ENCODE measurements at places on chromosomes 5 and 9. TPM values are rescaled to one million over a fixed set of nuclear protein-coding genes. Genes with fewer than 3 reads are reported as not detected.

DNA sequence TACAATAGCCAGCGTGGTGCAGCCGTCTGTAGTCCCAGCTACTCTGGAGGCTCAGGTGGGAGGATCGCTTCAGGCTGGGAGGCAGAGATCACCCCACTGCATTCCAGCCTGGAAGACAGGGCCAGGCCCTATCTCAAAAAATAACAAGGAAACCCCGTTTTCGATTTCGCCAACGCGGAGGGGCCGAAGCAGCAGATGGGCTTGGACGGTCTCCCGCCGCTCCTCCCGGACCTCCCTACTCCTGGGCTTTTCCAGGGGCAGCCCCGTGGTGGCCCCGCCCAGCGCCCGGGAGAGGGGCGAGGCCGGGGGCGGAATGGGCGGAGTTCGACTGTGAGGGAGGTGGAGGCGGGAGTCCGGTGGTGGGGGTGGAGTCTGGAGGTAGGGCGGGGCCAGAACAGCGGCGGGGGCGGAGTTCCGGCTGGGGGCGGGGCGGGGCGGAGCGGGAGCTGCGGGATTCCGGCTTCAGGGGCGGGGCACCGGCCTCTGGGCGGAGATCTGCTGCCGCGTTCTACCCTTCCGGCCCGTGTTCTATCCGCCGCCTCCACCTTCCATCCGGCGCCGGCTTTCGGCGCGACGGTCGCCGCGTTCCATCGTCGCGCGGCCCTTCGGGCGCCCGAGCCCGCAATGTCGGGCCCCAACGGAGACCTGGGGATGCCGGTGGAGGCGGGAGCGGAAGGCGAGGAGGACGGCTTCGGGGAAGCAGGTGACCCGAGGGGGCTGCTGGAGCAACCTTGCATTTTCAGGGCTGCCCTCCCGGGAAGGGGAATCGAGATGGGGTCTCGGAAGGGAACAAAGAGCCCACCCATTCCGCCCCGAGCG lies at the start of gene BBLN:
Gene BBLN, plus strand, starts transcription at position 482 of the 819 bp plus-strand sequence. Its CDS starts 143 bp downstream, at position 625.
- H3K4me3 ChIP-seq = peak within 1 kb of the TSS; percentile 63
- no peaks in the 10 kb centered on the region for H3K27me3 ChIP-seq
- peak within 1 kb of the TSS; percentile 59 for H3K27ac ChIP-seq
- H3K4me1 ChIP-seq = peaks cover 13% of the 10 kb centered on the region
- DNase-seq = peak; percentile 97

DNA sequence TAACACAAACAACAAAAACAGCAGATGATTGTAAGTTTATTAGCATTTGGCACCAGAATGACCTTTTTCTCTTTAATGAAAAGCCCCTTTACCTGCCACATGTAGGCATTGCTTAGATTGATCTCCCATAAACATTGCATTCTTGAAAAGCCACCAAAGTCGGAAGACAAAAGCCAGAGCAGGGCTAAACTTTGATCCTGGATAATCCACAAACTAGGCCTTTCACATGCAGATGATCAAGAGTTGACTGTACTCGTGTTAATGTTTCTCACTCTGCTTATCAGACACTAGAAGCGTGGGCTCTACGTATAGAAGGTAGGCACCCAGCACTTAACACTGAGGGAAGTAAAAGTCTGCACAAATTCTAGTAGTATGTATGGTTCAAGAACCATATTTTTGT lies 21.0 kb upstream of the PHF2 start:
- no peaks in the 10 kb centered on the region for H3K4me1 ChIP-seq
- no peak overlapping the region for H3K27ac ChIP-seq
- H3K36me3 ChIP-seq = peaks cover 26% of the 10 kb centered on the region
- H3K27me3 ChIP-seq = no peaks in the 10 kb centered on the region
- no peak overlapping the region for H3K4me3 ChIP-seq
- DNase-seq = no peak

- no peak overlapping the region for H3K27ac ChIP-seq
- no peak overlapping the region for H3K4me3 ChIP-seq
- no peak for DNase-seq
- H3K4me1 ChIP-seq = no peaks in the 10 kb centered on the region
- H3K36me3 ChIP-seq = no peaks in the 10 kb centered on the region
Observed at GRCh38 chr9:21904371-21904770, 89.8 kb downstream of the CDKN2A start.

DNA sequence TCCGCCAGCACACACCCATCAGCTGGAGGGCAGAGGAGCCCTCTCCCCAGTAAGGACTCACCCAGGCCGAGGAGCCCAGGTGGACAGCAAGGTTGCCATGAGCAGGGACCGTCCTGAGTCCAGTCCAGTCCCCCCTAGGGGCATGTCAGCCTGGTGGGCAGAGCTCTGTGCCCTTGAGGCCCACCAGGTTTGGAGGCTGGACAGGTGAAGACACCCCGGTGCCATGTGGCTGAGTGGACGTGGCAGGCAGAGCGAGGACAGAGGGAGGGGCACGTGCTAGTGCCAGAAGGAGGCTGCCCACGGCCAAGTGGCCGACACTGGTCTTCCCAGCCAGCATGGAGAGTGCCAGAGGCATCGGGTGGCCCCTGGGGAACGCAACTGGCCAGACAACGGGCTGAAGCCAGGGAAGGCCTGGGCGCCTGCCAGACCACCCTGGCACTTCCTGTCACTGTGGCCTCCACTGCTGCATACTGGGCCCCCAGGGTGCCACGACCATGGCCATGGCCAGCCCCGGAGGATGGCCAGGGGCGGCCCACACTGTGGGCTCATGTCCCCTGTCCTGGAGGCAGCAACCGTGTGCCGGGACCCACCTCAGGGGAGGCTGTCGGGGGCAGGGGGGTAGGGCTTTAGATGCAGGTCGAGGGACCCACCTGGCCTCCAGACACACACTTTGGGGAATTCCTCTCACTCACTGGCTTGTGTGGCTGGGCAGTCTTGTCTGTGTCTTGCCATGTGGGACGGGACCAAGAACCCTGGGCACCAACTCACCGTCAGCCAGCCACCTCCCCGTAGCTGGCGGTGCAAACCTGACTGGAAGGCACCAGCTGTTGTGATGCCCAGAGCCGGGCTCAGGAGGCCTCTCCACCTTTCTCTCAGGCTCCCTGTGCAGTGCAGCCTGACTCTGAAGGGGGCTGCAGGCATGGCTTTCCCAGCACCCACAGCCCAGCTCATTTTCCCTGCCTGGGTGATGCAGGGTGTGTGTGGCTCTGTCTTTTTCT lies 42.3 kb upstream of the LPCAT1 start:
- H3K27ac ChIP-seq = no peak overlapping the region
- H3K4me3 ChIP-seq = no peak overlapping the region
- DNase-seq = no peak
- H3K4me1 ChIP-seq = no peaks in the 10 kb centered on the region

The SLC4A9 gene
- total RNA-seq = not detected

DNA sequence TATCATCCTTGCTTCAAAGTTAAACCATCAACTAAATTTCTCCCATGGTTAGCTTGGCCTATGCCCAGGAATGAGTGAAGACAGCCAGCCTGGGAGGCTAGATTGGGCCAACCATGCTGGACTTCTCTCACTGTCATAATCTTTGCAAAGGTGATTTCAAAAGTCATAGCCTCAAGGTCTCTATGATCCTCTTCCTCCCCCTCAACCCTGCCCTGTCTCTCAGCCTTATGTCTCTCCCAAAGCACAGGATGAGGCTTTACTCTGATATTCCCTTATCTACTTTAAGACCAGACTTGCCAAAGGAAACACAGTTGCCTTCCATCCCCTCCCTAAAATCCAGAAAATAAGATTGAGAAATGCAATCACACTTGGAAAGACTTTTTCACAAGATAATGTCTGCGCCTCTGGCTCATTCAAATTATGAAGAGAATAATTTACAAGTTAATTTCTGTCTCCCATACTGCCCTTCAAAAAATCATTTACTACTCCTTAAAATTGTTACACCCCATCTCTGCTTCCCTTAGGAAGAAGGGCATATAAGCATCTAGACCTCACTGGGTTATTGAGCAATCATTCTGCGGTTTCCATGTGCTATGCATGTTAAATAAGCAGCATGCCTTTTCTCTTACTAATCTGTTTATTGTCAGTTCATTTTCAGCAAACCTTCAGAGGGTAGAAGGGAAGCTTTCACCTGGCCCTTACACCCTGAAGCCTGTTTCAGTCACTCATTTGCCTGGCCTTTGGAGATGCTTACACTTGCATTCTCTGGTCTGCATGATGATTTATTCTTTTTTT lies 113.8 kb upstream of the ANKRD55 start:
- H3K36me3 ChIP-seq = no peaks in the 10 kb centered on the region
- no peak overlapping the region for H3K27ac ChIP-seq
- no peaks in the 10 kb centered on the region for H3K27me3 ChIP-seq
- H3K4me1 ChIP-seq = no peaks in the 10 kb centered on the region
- H3K4me3 ChIP-seq = no peak overlapping the region

DNA sequence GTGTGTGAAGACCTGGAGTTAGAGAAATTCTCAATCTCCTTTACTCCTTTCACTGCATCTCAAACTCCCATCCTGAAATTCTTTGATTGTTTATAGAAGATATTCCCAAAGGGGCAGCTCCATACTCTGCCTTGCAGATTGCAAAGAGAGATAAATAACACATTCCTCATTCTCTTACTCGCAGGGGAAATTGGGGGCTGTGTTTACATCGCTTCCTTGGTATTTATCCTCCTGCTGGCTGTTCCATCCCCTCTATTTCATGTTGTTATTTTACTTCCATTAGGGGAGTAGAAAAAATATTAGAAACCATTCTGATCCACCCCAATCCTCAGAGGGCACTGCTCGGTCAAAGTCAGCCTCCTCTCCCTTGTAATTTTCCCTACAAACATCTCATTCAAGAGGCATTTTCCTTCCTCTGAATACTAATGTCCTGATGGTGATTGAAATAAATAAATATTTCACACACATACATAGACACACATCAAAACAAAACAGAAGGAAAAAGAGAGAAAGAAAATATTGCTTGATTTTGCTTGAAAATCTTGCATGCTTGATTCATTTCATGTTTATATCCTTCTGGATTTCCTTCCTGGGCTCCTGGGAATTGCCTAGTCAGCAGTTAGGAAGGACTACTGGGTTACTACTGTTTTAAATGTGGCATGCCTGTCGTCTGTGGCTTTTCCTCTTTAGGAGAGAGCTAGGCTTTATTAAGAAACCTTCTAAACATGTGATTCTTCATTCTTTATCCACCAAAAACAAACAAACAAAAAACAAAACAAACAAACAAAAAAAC lies 420.1 kb upstream of the PAPPA start:
- H3K4me3 ChIP-seq = no peak overlapping the region
- no peak overlapping the region for H3K27ac ChIP-seq
- DNase-seq = no peak
- H3K27me3 ChIP-seq = no peaks in the 10 kb centered on the region

DNA sequence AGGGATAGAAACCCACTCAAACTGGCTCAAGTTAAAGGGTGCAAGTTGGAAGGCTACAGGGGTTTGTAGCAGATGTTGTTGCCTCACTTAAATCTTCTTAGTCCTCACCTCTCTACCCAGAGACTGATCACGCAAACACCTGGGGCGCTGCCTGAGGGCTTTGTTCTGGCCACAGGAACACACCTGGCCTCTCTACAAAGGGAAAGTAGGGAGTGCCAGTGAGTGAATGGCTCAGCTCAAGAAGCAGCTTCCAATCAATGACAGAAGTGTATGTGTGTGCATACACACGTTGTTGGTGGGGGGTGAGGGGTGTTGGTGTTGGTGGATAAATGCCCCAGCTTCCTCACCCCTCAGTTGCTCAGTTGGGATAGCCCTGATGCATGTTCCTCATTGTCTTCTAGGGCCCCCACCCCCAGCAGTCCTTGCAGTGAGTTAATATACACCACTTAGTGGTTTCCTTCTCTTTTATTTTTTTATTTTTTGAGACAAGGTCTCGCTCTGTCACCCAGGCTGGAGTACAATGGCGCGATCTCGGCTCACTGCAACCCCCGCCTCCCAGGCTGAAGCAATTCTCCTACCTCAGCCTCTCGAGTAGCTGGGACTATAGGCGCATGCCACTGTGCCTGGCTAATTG lies 30.6 kb upstream of the CTNNA1 start:
- H3K4me3 ChIP-seq = no peak overlapping the region
- H3K27ac ChIP-seq = no peak overlapping the region
- no peak for DNase-seq
